ENCODE measurements at places on chromosomes 7 and 10.

DNA sequence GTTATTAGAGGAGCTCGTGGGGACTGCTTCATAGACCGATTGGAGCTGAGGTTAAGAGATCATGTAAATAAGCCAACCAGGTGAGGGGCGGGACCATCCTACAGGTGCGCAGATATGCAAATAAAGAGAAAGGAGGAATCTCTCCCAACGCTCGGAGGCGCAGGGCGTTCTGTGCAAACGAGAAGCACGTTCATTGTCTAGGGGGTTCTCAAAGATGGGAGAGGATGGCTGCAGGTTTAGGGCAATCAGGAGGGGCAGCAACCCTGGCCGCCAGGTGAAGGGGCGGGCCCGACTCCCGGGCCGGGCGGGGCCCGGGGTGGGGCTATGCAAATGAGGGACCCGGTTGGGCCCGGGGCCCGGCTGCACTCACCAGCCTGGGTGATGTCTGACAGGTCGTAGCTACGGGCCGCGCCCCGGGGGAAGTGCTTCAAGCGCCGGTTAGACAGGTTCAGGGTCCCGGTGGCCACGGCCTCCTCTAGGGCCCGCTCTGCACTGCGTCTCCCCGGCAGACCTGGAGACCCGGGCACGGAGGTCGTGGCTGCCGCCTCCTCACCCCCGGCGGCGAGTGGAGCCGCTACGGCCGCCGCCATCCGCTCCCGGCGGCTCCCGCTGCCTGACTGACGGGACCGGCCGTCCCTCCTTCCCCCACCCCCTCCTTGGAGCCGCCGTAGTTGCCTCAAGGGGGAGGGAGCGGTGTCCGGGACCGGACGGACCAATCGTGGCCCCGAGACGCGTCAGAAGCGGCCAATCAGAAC lies at the start of gene LRCH4:
TSS of gene LRCH4 (minus strand) at position 619 of the 755 bp plus-strand sequence. CDS start at position 590, 29 bp downstream.
- DNase-seq, result no peak

- DNase-seq, result no peak
Measured at GRCh38 chr7:44162785-44163395, 21.8 kb upstream of the MYL7 start.

GRCh38 chr7:99707096-99707495 lies 27.3 kb upstream of the CYP3A5 start:
- peak; percentile 18 for DNase-seq

DNA sequence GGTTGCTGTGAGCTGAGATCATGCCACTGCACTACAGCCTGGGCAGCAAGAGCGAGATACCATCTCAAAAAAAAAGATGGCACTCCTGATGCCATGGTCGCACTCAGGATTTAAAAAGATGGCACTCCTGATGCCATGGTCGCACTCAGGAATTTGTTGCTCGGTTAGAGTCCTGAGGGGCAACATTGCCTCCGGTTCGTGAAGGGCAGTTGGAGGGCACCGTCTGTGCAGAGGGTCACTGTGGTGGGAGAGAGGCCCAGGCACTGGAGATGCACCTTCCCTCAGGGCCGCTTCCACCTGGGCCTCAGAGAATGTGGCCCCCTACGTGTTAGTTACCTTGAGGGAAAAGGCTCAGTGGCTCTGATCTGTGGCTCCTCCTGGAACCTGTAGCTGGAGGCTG lies 18.3 kb downstream of the GTPBP4 start:
- no peak for DNase-seq
